ENCODE measurements at places on chromosomes 12 and 14. TPM values are rescaled to one million over a fixed set of nuclear protein-coding genes. Genes with fewer than 3 reads are reported as not detected.

Gene STAC3
- total RNA-seq = 1.1 TPM

Gene SIRT4
- 0.96 TPM for total RNA-seq

Gene NRXN3
- total RNA-seq = 0.24 TPM

Gene IFT43
- total RNA-seq = 21.0 TPM

Gene PPP4R4
- 24.6 TPM for total RNA-seq

Gene AQP6
- not detected for total RNA-seq

Gene FBRSL1
- 10.6 TPM for total RNA-seq

Gene GLI1
- total RNA-seq = under 0.01 TPM

Gene SERPINA12
- not detected for total RNA-seq

Gene CCDC60
- total RNA-seq = 0.48 TPM

Gene TAS2R8
- total RNA-seq = not detected
